ENCODE measurements at places on chromosomes 1 and 21.

GRCh38 chr1:185049670-185050069, 4.3 kb downstream of the RNF2 start:
- DNase-seq, result no peak

DNA sequence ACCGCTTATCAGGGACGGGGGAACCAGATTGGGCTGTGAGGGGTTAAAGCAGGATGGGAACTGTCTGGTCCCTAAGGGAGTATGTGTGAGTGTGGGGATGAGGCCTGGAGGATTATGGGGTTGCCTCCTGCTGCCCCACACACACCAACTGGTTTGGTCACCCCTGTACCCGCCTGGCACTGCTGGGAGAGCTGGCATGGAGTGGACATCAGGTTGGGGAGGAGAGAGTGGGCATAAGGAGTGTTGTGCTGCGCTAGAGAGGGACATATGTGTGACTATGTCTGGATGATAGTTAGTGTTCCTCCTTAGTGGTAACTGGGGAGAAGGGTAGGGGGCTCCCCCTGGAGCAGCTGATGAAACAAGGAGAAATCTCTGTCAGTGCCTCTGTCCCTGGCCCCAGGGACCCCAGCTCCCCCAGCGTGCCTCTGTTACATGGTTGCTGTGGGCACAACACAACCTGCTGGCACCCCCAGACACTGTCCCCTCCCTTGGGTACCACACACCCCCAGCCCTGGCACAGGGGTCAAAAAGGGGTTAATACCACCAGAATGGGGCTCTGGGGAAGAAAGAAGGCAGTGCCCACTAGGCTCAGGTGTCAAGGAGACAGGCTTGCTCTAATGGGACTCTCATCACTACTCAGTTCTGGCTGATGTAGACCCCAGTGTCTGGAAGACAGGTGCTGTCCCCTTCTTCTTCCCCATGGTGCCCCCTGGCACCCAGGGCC, 1.9 kb downstream of the ZBTB7B start:
- DNase-seq, result no peak

- DNase-seq, result peak; percentile 74
These were observed 890.6 kb downstream of the KCNT2 start for GRCh38 chr1:195717651-195718050.

- peak; percentile 15 for DNase-seq
These were observed 73.8 kb downstream of the MRPL37 start for GRCh38 chr1:54273795-54274163.

- DNase-seq, result no peak
These were observed 33.3 kb upstream of the RCC2 start for GRCh38 chr1:17472814-17473213.

- peak; percentile 91 for DNase-seq
These were observed 1.8 kb upstream of the KIAA2013 start for GRCh38 chr1:11927866-11928592.

DNA sequence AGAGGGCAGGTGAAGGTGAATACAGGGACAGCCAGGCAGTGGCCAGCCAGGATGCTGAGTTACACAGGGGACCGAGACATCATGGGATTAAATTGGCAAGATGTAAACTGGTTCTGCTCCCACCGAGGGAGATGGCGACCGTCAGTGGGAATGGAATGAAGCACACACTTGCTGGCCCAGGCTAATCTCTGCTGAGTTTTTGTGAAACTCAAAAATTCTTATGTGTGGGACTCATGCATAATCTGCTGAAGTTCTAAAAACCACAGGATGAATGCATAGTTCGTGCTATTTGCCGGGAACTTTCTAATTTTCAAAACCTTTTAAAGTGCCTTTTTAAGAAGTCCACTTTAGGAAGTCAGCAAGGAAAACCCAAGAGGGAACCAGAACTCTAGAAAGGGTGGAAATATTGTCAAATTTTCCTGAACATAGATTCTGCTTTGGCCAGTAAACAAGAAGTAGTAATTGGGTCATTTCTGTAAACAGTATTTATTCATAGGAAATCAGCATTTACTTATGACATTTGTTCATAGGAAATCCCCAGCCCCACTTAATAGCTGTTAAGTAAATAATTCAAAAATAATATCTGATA, 85.4 kb upstream of the ROR1 start:
- DNase-seq, result no peak

DNA sequence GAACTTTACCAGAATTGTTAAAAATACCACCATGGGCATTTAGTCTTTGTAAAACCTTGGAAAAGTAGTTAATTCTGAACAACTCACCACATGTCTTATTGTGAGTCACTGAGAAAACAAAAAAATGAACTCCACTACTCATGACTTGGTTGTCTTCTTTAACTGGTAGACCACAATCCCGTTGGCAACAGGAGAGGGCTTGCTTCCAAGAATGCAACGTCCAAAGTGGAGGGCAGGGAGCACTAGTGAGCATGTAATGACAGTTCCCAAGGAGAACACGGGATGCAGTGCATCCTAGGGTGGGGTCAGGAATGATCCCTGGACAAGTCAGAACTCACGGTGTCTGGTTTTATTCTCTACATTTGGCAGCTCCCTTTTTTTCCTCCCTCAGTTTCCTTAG, 15.2 kb upstream of the HMCN1 start:
- DNase-seq, result no peak

DNA sequence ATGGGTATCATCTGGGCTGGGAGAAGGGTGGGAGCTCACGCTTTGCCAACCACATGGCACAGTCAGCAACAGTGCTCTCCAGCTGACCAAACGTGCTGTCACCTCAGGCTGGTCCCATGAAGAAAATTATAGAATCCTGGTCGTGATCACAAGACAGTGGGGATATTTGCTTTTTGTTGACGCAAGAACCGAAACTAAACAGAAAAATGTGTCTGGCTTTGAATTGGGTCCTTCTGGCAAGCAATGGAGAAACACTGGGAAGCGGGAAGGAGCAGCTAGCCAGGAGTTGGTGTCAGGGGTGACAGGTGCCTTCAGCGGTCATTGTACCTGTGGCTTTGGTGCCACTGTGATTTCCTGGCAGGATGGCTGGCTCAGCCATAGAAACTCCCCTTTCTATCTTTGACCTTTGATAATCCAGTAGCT, 304.8 kb downstream of the PAPPA2 start:
- DNase-seq, result no peak

DNA sequence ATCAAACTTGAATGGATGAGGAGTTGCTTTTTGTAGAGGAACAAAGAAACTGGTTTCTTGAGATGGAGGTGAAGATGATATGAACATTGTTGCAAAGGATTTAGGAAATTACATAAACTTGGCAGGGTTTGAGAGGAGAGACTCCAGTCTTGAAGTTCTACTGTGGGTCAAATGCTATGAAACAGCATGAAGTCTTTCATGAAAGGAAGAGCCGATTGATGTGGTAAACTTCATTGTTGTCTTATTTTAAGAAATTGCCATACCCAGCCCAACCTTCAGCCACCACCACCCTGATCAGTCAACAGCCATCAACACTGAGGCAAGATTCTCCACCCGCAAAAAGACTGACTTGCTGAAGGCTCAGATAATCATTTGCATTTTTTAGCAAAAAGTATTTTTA, 52.2 kb downstream of the SIPA1L2 start:
- no peak for DNase-seq

DNA sequence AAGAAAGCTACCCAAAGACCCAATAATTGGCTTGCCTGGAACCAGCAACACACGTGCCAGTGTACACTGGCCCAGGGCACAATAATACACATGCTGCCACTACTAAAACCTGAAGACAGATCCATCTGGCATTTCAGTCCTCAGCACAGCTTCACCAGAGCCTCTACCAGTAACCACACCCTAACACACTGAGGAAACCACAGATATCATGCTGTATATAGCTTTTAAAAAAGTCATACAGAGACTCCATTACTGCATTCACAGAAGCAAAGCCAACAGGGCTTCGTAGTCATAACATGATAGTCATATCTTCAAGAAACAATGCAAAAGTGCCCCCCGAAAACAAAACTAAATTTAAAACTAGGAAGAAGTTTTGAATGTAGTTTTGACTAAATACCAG, 40.6 kb upstream of the NEGR1 start:
- no peak for DNase-seq

All from COLO829 (cell line).